ENCODE measurements at places on chromosomes 3 and 15.

GRCh38 chr3:11982341-11982941, 21.7 kb upstream of the SYN2 start:
- no peak for DNase-seq

DNA sequence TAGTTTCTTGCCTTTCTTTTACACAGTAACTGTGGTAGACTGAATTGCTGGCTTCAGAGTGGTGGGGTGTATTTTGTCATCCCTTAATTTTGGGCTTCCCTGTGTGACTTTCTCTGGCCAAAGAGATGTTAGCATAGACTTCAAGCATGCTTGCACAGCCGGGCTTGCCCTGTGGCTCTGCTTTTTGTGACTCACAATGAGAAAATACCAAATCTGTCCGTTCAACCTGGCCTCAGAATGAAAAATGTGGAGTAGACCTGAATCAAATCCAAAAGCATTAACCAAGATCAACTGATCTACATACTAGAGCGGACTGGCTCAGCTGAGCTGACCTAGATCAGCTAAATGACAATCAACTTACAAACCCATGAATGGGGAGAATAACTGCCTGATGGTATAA, 51.4 kb downstream of the PLAAT1 start:
- no peak for DNase-seq

GRCh38 chr15:38130740-38131498, 121.7 kb upstream of the SPRED1 start:
- no peak for DNase-seq

DNA sequence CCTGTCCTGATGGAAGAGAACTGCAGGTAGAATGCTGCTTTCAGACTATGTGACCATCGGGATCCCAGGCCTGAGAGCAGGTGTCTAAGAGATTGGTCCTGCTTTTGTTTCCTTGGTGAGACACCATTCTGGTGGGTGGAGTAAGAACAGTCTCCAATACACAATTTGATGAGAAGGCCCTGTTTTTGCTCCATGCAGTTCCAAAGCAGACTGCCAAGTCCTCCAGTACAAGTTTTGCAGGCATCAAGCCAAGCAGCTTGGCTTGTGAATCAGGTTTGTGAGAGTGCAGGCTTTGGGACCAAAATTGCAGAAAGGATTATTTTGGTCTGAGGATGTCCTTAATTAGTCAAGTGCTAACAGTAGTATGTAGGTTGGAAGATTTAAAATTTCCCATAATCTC, 381.6 kb downstream of the FOXP1 start:
- peak; percentile 22 for DNase-seq

DNA sequence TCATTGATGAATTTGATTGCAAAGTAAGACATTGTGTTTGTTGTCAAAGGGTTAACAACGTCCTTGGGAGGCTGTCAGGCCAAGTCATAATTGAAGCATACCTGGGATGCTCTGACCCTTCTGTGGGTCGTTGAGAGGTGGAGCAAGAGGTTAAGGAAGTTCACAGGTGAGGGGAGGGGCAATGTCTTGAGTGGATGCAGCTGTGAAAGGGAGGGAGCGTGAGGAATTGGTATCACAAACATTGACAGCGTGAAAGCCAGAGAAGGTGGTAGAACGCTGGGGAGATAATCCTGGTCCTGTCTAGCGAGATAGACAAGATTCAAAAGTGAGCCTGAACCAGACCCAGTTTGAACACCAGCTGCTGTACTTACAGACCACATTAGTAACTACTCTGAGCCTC, 79.4 kb downstream of the HES1 start:
- no peak for DNase-seq

- DNase-seq: no peak
Measured at GRCh38 chr3:63724987-63725386, 72.5 kb downstream of the SNTN start.

DNA sequence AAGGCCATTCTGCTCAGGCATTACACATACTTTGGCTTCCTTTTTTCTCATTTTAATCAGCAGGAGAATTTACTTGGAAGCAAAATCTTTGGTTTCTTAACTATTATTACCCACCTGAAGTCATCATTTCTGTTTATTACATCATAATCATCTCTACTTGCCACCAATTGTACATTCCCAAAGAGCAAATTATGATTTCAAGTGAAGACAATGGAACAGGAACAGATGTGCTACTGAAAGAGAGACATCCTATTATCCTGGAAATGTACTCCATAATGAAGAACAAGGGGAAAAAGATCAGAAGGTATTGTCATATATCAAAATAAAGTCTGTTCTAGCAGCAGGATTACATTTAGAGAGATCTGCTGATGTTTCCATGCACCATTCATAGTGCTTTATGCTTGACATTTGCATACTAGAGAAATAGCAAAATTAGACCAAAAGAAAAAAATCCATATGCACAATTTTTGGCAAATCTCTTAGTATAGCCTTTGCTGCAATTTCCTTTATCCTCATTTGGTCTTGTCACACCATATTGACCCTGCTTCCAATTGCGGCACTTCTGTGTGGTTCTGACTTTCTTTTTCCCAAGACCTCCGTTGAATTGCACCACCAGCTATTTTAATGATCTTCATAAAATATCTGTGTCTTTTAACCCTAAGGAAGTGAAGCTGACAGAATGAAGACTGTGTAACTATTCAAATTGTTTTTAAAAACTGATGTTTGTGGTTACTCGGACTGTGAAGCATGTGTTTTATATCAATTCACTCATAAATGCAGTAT, 683.8 kb downstream of the ZNF385D start:
- DNase-seq: no peak

GRCh38 chr3:24985668-24986067, 442.4 kb upstream of the RARB start:
- no peak for DNase-seq

GRCh38 chr15:73906346-73907034, 19.8 kb upstream of the LOXL1 start:
- no peak for DNase-seq

DNA sequence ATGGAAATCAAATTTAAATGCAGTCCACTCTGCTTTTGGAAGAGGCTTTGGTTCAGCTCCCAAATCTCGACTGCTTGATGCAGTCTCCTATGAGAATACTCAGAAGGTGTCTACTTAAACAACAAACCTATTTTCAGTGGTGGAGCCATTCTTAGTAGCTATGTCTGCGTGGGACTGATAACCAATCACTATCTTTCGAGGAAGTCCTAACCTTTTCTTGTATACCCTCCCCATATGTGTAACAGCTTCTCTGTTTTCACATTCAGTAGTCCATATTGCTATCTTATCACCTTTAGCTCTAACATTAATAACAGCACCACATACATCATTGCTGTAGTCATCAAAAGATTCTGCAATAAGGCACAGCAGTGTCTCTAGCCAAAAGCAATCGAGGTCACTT, 333.0 kb upstream of the ATP11B start:
- no peak for DNase-seq

GRCh38 chr3:183123891-183124290, 24.6 kb upstream of the MCCC1 start:
- DNase-seq: no peak

DNA sequence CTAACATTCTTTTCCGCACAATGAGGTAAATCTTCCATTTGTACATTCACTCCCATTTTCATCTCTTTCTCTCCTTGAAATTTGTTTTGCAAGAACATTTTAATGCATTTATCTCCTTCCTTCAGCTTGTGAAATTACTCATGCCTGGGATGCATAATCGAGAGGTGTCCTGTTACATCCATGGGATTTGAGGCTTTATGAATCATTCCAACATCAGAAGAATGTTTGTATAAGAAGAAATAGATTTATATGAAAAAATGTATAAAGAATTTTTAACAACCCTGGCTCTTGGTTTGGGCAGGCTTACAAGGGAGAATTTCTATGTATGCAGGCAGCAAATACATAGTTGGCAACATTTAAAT, 93.2 kb upstream of the MBNL1 start:
- no peak for DNase-seq

GRCh38 chr3:51750878-51751277, 28.2 kb downstream of the IQCF6 start:
- no peak for DNase-seq

DNA sequence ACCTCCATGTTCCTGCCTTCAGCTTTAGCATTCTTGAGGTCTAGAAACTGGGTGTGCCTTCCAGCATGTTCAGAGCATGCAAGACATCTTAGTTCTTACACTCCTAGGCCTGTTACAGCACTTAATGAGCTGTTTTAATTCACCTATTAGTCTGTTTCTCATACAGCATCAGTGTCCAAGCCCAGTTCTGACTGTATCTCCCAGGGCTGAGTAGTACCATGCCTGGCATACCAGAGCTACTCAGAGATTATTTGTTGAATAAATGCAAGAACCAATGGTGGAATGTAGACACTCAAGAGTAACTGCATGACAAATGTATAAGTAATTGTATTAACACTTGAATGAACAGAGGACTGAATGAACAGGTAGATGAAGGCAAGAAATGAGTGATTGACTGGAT, 61.8 kb upstream of the SCN5A start:
- DNase-seq: no peak

GRCh38 chr3:119140466-119140865, 5.5 kb upstream of the TEX55 start:
- DNase-seq: no peak

- DNase-seq: no peak
Measured at GRCh38 chr3:35187908-35188307, 451.4 kb upstream of the ARPP21 start.

- DNase-seq: no peak
Measured at GRCh38 chr3:154223519-154223918, 100.8 kb downstream of the DHX36 start.

DNA sequence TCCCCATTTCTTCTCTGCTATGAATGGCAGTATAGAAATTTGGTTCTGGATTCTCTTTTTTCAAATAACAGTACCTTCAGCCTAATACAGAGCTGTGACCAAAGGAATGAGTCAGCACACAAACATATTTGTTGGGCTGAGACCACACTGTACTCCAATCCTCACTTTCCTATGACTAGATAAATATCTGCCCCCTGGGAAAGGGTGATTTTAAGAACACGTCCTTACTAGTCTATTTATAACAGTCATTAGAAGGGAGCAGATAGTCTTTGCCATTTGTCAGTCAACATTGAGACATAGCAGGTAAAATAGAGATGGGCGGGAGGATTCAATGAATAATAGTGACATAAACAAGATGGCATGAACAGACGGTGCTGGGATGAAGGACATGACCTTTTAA, 461.3 kb downstream of the MCTP2 start:
- no peak for DNase-seq

DNA sequence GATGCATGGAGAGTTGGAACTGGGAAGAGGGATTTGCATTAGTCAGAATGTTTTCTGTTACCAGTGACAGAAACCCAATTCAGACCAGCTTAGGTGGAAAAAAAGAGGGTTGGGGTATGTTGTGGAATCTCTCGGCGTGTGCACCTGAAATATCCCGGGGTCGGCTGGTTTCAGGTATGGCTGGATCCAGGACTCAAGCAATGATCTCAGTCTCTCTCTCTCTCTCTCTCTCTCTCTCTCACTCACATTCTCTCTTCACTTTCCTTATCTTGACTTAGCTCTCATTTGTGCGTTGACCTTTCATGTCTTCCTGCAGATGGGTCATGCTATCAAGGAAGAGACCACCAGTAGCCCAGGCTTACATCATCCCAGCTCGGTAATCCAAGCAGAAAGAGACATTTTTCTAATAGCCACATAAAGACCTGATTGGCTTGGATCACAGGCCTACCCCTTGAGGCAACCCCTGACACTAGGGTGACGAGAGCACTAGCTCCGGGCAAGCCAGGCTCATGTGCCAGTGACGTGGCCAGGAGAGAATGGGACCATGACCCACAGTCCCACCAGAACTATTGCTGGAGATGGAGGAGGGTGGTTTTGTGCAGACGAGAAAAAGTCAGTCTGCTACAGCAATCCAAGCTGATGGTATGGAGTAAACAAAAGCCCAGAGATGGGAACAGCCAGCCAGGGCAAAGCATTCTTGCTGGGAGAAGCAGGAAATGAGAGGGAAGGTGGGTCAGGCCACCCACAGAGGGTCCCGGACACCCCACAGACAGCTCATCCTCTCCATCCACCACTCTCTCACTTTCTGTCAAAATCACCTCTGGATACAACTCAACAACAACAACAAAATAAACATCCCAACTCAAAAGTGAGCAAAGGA, 91.7 kb downstream of the CHSY1 start:
- no peak for DNase-seq

GRCh38 chr3:46469680-46470357, 5.1 kb upstream of the LTF start:
- DNase-seq: no peak

GRCh38 chr3:135337192-135337591, 542.1 kb downstream of the EPHB1 start:
- no peak for DNase-seq

- no peak for DNase-seq
Measured at GRCh38 chr3:122403489-122403888, 12.4 kb downstream of the WDR5B start.

- no peak for DNase-seq
Measured at GRCh38 chr3:52007291-52007690, 11.6 kb upstream of the RPL29 start.

DNA sequence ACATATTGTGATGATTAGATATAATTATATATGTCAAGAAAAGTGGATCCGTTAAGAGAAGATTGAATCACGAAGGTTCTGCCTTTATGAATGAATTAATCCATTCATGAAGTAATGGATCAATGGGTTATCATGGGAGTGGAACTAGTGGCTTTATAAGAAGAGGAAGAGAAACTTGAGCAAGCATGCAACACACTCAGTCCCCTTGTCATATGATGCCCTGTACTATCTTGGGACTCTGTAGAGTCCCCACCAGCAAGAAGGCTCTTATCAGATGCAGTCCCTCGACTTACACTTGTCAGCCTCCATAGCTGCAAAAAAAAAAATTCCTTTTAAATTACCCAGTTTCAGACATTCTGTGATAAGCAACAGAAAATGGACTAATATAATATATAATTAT, 301.9 kb downstream of the RAP2B start:
- DNase-seq: no peak

- no peak for DNase-seq
Measured at GRCh38 chr15:25597571-25597970, 158.7 kb upstream of the UBE3A start.

GRCh38 chr3:124812291-124813265, 74.6 kb downstream of the ITGB5 start:
- DNase-seq: no peak

- DNase-seq: no peak
Measured at GRCh38 chr15:49889536-49889935, 229.5 kb downstream of the ATP8B4 start.

DNA sequence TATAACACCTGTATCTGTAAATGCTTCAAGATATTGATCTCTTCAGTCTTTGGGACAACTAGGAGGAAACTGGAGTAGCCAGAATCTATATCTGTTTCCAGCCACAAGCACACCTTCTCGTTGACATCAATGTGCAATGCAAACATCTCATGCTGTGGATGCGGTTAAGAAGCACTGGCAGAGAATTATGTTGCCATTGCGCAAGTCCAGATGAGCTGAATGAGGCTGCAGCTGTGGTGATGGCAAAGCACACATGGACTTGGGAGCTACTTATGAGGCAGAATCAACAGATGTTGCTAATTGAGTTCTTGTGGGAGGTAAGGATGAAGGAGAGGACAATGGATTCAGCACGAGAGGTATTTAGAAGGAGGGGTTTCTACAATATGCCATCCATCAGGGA, 90.9 kb downstream of the STRIT1 start:
- no peak for DNase-seq
